Glutamatergic neuron (in vitro differentiated cells): ENCODE measurements at places on chromosomes 11 and 22. TPM values are rescaled to one million over a fixed set of nuclear protein-coding genes. Genes with fewer than 3 reads are reported as not detected.

ZNF280A gene
- not detected for total RNA-seq

RAB3IL1 gene
- total RNA-seq = 1.3 TPM

MED17 gene
- 73.0 TPM for total RNA-seq

CCDC116 gene
- 0.71 TPM for total RNA-seq

LTBP3 gene
- total RNA-seq = 2.5 TPM

CPT1B gene
- 118 TPM for total RNA-seq

FAM181B gene
- 0.47 TPM for total RNA-seq

DKK3 gene
- total RNA-seq = 131 TPM

DMC1 gene
- total RNA-seq = 4.2 TPM

TSSK2 gene
- total RNA-seq = not detected

OR8A1 gene
- not detected for total RNA-seq

BRSK2 gene
- total RNA-seq = 207 TPM

KRTAP5-2 gene
- total RNA-seq = not detected

OR52N5 gene
- not detected for total RNA-seq

MB gene
- total RNA-seq = not detected

SLC1A2 gene
- total RNA-seq = 54.3 TPM

HMGXB4 gene
- total RNA-seq = 14.4 TPM

MPEG1 gene
- total RNA-seq = not detected

DSCAML1 gene
- 0.07 TPM for total RNA-seq

TSPAN32 gene
- total RNA-seq = not detected

CDC42BPG gene
- total RNA-seq = 2.3 TPM

PDGFD gene
- 0.49 TPM for total RNA-seq

PACS1 gene
- total RNA-seq = 30.6 TPM

CCND1 gene
- 36.1 TPM for total RNA-seq

SEC14L6 gene
- total RNA-seq = not detected

SPINDOC gene
- total RNA-seq = 83.7 TPM

DCPS gene
- total RNA-seq = 7.2 TPM

BBOX1 gene
- total RNA-seq = not detected

SLC29A2 gene
- 2.8 TPM for total RNA-seq

LRRC74B gene
- total RNA-seq = not detected

PGA5 gene
- total RNA-seq = not detected

SHISA8 gene
- total RNA-seq = not detected

UPK3A gene
- not detected for total RNA-seq

PNPLA5 gene
- total RNA-seq = not detected

B4GALNT4 gene
- 418 TPM for total RNA-seq

NAALAD2 gene
- total RNA-seq = 7.2 TPM

CARD10 gene
- total RNA-seq = 2.7 TPM

CNTF gene
- total RNA-seq = 4.6 TPM

PPP2R1B gene
- 66.3 TPM for total RNA-seq

CREB3L1 gene
- 6.1 TPM for total RNA-seq
